T-cell (primary cell): ENCODE measurements at places on chromosomes 16 and 17.
A peak's percentile ranks its signal among the peaks of the same experiment; 100 is the strongest.

DNA sequence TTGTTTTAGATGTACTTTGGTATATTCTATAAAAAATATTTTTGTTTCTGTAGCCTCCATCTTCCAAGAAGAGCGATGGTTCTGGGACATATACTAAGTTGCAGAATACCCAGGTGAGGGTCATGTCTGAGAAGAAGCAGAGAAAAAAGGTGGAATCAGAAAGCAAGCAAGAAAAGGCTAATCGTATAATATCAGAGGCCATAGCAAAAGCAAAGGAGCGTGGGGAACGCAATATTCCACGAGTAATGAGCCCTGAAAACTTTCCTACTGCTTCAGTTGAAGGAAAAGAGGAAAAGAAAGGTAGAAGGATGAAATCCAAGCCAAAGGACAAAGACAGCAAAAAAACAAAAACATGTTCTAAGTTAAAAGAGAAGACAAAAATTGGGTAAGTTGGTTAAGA is 154.6 kb downstream of the CHD9 start:
- DNase-seq = no peak

GRCh38 chr16:66344533-66345145 is 21.9 kb upstream of the CDH5 start:
- DNase-seq = no peak

DNA sequence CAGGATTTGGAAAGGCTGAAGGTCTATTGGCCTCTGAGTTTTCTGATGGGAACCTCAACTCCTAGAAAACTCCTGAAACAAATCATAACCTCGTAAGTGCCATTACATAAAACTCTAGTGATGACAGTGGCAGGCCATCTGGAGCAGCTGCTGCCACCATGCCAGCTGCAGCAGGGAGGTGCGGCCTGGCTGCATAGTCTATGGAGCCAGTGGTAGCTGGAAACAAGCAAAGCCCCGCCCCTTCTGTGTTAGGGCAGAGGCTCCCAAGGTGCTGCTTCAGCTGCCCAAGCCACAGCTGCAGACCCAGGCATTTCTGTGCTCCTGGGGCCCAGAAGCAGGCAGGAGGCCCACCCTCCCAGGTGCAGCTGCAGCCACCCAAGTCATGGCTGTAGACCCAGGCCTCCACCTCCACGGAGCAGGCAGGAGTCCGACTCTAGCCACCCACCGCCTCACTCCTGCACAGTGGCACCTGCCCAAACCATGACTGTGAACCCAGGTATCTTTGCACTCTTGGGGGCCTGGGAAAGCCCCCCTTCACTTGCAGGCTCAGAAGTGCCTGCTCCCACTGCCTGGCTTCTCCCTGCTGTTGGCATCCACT is 254.1 kb upstream of the KCNJ16 start:
- DNase-seq = no peak

DNA sequence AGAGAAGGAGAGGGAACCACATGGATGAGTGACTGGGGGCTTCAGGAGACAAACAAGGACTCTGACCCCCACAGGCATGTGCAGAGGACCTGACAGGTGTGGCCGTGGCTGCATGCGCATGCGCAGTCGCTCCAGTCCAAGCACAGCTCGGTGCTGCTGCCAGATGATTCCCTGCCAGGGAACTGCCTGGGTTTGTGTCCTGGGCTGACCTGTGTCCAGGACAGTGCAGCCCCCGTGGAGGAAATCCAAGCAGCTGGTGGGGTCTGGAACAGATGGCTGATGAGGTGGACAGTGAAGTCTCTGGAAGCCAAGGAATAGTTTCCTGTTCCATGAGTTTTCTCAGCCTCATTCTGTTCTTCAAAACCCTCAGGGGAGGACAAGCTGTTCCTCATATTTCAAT is 27.3 kb downstream of the LASP1 start:
- no peak for DNase-seq

DNA sequence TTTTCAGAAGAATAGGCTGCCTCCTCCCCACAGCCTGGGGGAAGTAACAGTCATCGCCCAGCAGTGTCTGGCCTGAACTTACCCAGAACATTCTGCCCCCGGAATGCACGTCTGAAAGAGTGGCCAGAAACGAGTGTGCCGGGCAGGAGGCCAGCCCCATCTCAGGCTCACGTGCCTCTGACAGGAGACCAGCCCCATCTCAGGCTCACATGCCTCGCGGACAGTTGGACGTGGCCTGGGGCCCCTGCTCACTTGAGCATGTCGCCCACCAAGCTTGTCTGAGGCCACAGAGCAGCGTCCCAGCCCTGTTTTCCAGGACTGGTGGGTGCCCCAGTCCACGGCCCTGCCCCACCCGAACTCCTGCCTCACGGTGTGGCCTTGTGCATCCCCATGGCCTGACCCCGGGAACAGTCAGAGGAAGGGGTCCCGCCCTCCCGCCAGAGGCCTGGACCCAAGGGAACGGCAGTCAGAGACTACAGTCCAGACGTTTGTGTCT is 16.3 kb upstream of the CDH15 start:
- DNase-seq = no peak

DNA sequence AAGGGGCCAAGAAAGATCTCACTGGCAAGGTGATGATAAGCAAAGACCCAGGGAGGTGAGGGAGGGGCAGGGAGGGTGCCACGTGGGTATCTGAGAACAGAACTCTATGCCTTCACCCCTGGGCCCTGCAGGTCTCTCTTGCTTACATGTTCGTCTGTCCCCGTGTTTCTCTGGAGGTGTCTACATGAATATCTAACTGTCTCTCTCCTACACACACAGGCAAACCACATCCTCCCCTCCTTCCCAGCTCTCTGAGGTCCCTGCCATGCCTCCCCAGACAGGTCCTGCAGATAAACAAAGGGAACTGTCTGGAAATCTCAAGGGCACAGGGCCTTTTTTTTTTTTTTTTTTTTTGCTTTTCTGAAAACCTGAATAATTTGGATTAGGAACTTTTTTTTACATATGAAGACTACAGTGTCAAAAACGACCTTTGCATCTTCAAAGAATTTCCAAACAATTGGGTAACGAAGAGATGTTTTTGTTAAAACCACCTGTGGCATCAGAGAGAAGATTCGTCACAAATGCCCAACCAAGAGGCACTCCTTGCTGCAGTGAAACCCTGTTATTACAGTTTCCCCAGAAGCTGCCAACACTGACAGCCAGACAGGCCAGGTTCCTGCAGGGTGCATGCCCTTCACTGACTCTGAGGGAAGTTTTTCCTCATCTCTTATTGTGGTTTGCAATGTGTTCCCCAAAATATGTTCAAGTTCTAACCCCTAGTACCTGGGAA is 17.8 kb downstream of the PLLP start:
- peak; percentile 62 for DNase-seq

DNA sequence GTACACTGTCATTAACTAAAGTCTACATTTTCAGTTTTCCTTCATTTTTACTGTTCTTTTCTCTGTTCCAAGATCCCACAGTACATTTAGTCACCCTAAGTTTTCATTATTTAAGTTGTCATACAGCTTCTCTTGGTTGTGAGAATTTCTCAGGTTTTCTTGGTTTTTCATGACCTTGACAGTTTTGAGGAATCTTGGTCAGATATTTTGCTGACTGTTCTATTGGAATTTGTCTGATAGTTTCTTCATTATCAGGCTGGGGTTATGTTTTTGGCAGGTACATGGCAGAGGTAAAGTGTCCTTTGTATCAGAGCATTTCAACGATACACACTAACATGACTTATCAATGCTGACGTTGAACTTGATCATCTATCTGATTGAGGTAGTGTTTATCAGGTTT is 19.6 kb downstream of the MBTD1 start:
- no peak for DNase-seq

GRCh38 chr16:55489956-55490265 is 10.9 kb downstream of the MMP2 start:
- no peak for DNase-seq

DNA sequence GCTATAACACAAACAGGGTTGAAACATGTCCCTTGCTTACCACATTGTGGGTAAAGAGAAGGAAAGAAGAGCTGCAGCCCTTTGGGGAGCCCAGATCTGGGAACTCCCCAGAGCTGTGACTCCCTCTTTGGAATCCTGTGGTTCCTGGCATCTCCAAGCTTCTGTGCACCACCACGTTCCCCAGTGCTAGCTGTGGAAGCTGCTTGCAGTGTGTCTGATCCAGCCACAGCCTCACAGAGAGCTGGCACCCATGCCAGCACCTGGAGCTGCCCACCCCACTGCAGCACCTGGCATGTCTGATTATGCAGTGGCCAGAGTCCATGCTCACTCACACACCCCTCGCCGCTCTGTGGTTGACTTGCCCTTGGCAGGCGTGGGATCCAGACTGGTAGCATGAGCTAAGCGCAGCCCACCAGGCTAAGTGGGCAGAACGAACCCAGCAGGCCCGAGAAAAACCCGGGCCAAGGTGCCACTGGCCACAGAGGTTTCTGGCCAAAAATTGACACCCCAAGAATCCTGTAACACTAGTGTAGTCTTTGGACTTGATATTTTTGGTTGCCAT is 252.6 kb upstream of the KCNJ16 start:
- DNase-seq = no peak

GRCh38 chr17:72826602-72827001 is 265.9 kb downstream of the SLC39A11 start:
- DNase-seq = no peak

- peak; percentile 46 for DNase-seq
Observed at GRCh38 chr17:49210158-49211029, at the start of the genes ABI3 and GNGT2. TSS of gene ABI3 (plus strand) at chr17:49210707. CDS start at chr17:49210725, 18 bp downstream. TSS of gene GNGT2 (minus strand) at chr17:49210574. CDS start at chr17:49207422, 3,152 bp downstream.

DNA sequence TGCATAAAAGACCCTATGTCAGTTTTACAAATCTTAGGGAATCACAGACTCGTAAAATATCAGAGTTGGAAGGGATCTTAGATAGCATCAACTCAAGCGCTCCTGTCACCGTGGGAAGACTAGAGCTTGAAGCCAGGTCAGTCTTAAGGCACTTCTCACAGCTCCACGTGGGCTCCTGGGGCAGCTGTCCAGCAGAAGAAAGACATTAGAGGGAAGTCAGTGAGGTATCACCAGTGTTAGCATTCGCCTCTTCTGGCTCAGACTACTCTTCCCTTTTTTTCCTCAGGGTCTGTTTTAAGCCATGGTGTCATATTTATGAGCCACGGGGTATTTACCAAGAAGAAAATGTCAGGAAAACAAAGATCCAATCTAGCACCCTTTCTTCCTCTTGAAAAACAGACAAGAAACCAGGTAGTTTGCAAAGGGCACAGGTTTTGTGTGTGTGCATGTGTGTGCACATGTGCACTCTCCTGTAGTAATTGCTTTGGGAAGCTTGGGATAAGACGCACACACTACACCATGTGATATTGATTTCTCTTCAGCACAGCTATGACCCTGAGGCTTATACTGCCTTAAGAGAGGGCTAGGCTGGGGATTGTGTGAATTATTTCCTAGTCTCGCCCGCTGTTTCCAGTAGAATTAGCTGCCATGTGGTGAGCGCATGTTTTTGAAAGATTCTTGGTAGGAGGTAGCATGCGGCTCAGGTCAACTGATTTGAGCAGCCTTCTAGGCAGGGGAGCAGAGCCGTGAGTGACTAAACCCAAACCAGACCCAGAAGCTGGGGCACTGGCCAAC is 61.0 kb upstream of the ELAC2 start:
- DNase-seq = no peak

DNA sequence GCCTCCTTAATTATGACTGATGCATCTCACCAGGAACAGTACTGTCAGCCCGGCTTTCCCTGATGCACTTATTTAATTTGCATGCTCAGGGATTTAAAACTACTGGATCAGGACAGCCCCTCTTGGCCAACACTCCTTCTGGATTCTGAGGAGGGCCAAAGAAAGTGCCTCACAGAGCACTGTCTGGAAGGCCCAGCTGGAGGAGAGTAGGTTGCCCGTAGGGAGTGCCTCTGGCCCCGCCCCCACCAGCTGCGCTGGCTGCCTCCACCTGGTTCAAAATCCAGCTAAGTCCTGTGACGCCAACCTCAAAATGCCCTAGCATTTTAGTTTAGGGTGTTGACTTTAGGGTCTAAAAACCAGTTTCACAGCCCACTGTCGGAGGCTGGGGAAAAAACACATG is 49.4 kb upstream of the SREBF1 start:
- DNase-seq = no peak

- no peak for DNase-seq
Observed at GRCh38 chr16:89052890-89053724, 40.5 kb upstream of the ACSF3 start.

DNA sequence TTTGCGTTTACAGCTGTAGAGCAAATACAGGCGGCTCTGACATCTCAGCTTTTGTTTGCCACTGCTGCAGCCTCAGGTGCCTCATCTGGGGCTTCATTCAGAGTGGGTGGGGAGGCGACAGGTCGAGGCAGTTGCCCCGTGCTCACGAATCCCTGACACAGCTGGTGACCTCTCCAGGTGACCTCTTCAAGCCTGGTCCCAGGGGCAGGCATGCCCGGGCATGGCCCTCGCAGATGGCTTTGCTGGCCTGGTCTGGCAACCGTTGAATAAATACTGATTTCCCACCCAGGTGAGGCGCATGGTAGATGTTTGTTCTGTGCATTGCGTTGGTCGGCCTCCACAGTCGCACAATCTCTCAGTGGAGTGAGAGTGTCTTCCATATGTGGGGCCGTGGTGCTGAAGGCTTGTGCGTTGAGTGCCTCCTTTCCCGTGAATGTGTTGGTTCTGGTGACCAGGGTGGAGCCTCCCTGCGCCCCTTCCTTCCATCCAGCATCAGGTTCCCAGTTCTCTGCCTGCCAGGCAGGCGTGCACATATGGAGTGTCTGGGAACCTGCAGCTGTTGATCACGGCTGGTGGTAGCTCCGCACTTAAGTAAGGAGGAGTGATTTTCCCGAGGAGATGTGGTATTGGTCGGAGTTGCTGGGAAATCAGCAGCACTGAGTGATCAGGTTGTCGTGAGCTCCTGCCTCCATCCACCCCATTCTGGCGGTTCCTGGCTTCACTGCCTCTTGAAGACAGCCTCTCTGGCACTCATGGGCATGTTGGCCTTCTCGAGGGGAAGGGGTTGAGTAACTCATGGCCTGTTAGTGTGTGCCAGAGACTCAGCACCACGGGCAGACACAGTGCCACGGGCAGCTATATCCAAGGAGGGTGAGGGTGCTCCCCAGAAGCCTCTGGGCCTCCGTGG is 149.7 kb downstream of the RPTOR start:
- no peak for DNase-seq

DNA sequence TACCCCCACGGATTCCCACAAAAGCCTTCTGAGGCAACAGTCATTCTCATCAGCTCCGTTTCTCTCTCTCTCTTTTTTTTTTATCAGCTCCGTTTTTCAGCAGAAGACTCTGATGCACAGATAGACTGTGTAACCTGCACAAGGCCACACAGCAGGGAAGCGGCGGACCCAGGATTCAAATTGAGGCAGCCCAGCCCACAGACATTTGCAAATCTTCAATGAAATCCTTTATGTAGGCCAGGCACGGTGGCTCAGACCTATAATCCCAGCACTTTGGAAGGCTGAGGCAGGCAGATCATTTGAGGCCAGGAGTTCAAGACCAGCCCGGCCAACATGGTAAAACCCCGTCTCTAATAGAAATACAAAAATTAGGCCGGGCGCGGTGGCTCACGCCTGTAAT is 2.4 kb upstream of the MEOX1 start:
- no peak for DNase-seq

- no peak for DNase-seq
Observed at GRCh38 chr16:47612711-47613110, 151.6 kb downstream of the PHKB start.

DNA sequence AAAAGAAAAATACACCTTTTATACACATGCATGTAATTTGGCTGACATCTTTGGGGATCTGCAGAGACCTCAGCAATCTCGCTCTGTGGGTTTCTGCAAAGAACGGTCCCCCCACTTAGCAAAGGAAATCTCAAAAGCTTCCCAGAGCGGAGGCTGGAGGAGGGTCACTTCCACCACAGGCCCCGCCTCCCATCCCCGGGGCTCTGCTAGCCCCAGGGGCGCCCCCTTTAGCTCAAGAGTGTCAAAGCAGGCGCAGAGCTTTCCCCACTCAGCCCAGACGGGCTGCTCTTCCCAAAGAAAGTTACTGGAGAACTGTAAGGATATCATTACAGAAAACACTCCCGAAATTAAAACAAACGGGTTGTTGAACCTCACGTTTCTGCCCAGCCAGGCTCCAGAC is 11.4 kb downstream of the SLC13A5 start:
- DNase-seq = no peak

- no peak for DNase-seq
Observed at GRCh38 chr17:41428591-41429291, 4.4 kb upstream of the KRT37 start.
